ENCODE measurements at places on chromosomes 13 and 19.

GRCh38 chr13:76672420-76672819 lies 213.8 kb downstream of the KCTD12 start:
- DNase-seq = peak; percentile 62

DNA sequence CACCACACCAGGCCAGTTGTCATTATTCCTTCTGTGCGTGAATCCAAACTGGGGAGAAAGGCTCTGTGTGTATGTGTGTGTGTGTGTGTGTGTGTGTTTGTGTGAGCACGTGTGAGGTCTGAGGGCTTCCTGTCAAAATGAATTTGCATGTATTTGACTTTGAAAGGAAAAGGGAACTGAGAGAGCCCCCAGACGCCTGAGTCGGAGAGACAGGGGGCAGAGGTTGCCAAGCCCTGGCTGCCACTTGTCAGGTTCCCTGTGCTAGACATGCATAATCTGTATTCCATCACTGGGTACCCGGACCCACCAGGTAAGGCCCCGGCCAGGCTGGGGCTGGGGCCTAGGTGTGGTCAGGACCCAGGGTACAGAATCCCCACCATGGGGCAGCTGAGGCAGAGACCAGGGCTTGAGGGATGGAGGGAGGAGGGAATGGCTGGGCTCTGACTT lies at the start of gene CLEC17A:
CLEC17A (plus strand) TSS at position 191 of the 447 bp plus-strand sequence; CDS start at position 268, 77 bp downstream.
- no peak for DNase-seq

DNA sequence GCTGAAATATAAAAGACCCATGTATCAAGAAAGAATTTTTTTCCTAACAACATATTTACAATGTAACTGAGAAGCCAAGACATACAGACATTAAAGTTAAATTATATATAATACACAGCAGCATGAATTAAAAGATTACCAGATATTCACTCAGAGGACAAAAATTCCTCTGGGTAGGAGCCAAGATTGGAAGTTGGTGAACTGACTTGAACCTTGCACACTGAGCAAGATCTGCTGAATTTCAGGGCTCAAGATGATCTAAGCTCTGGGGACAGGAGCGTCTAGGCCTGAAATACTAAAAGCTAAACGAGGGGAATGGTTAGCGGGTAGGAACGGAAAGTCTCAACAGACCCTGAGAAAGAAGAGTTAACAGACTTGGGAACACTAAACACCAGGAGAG lies 8.5 kb downstream of the FOXO1 start:
- DNase-seq = no peak

GRCh38 chr19:33410915-33411401 lies 37.4 kb downstream of the CEBPG start:
- no peak for DNase-seq

DNA sequence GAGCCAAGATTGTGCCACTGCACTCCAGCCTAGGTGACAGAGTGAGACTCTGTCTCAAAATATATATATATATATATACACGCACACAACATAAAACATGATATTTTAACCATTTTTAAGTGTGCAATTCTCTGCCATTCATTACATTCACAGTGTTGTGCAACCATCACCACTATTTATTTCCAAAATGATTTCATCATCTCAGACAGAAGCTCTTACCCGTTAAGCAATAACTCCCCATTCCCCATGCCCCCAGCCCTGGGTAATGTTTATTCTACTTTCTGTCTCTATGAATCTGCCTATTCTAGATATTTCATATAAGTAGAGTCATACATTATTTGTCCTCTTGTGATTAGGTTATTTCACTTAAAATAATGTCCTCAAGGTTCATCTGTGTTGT lies 20.3 kb downstream of the WDR88 start:
- no peak for DNase-seq

DNA sequence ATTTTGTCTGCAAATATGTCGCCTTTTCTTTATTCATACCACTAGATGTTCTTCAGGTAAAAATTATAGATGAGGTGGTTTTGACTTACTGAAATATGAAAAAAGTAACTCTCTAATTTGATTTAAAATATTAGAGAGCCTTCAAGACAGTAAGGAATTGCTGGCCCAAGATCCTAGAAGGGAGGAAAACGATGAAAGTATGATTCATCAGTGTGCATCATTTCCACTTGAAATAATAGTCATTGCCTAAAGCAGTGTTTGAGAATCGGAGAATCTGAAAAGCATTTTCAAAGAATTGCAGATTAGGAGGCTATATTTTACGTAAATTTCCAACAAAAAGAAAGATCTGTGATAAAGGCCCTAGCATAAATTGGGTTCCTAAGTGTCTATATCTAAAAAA lies 1707.9 kb upstream of the PRR20A start:
- no peak for DNase-seq

DNA sequence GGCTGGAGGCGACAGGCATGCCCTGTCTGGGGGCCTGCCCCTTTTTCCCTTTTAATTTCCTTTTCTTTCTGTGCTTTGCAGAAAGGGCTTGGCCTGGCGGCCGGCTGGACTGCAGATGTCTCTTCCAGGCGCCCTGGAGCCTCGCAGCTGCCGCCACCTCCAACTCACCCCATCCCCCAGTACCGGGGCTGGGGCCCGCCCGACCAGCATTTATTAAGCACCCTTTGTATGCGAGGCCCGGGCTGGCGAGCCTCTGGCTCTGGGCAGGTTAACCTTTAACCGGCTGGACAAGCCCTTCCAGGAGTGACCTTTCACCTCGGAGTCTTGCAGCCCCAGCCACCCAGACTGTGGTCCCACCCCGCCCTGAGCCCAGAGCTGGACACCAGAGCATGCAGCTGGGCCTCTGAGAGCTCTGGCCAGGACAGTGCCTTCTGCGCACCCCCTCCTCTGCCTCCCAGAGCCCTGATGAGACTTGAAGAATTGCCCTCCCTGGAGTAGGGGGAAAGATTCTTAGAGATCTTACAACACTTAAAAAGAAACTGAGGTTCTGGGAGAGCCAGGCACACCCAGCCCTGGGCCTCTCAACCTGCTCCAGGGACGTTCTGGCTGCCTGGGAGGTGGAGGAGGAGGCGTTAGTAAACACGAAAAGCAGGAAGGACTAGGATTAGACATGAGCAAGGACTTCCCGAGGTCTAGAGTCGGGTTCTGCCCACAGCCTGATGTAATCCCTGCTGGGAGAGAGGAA lies 1.1 kb upstream of the NR2F6 start:
- no peak for DNase-seq

GRCh38 chr19:4851551-4852290 lies 15.7 kb downstream of the PLIN3 start:
- peak; percentile 31 for DNase-seq

DNA sequence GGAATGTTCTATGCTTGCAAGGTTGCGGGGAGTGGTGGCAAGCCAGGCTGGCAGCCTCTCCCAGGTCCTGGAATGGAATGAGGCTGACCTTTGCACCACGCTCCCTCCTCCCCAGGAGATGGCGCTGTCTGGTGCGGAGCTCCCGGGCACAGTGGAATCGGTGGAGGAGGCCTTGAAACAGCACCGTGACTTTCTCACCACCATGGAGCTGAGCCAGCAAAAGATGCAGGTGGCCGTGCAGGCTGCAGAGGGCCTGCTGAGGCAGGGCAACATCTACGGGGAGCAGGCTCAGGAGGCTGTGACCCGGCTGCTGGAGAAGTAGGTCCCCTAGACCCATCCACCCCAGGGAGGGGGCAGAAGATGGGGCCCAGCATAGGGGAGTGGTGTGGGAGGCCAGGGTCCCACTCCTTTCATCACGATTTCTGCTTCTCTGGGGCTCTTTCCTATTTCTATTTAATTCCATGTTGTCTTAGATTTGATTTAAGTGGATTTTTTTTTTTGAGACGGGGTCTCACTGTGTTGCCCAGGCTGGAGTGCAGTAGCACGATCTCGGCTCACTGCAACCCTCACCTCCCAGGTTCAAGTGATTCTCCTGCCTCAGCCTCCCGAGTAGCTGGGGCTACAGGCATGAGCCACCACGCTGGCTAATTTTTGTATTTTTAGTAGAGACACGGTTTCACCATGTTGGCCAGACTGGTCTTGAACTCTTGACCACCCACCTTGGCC lies 53.2 kb upstream of the SHKBP1 start:
- peak; percentile 64 for DNase-seq

Measured in NCI-H226 (cell line).